ENCODE measurements at places on chromosomes 3 and 15. TPM values are rescaled to one million over a fixed set of nuclear protein-coding genes. Genes with fewer than 3 reads are reported as not detected.

- DNase-seq, result no peak
Measured at GRCh38 chr3:41598402-41599126, 363.3 kb downstream of the ULK4 start.

GRCh38 chr3:47783673-47784072, 2.0 kb upstream of the SMARCC1 start:
- DNase-seq, result no peak

DNA sequence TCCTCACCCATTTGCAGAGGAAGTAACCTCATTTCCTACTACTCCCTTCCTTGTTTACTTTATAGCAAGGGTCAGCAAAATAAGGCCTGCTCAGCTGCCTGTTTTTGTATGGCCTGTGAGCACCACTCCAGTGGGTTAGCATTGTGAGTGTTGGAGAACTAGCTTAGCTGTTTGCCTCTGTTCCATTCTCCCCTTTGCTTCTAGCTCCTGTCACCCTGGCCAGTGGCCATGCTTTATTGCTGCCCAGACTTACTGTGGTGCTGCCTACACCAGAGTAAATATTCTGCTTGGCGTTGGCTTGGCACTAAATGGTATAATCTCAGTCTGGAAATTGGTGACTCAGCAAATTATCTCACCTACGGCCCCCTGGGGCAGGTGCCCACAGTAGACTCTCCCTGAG, 8.8 kb downstream of the PDCD6IP start:
- no peak for DNase-seq

DNA sequence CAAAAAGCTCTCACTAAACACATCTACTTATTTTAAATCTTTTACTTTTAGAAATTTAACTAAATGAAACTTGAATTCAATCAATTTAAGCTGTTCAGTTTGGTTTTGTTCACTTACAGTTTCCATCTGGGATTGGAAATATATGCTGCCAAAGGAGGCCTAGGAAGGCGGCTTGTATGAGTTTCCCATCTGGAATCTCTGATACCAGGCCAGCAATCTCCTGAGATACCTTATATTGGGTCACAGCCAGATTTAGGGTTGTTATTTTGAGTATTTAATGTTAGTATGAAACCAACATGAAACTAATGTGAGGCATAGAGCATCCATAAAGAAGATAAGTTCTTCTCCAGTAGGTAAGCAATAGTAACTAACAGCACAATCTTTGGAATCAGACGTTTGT, 94.6 kb downstream of the GMNC start:
- DNase-seq, result no peak

- no peak for DNase-seq
Measured at GRCh38 chr3:151766454-151766853, 32.7 kb downstream of the AADACL2 start.

- no peak for DNase-seq
Measured at GRCh38 chr3:125194849-125195601, 17.5 kb downstream of the SLC12A8 start.

DNA sequence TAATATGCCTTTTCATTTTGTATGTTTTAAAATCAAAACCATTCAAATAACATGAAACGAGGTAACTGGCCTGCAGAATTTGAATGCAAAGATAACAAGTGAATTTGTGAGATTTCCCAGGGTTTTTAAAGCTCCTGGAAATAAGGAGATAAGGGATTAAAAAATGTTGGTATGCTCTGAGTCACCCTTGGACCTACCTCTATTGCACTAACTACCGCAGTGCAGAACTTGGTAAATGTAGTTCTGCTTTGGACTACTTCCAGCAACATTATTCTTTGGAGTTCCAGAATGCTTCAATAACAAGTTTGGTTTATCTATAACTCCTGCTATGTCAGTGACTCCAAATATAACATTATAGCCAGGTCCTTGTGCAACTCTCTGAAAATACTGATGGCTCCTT, 201.7 kb downstream of the GAP43 start:
- DNase-seq, result no peak

DNA sequence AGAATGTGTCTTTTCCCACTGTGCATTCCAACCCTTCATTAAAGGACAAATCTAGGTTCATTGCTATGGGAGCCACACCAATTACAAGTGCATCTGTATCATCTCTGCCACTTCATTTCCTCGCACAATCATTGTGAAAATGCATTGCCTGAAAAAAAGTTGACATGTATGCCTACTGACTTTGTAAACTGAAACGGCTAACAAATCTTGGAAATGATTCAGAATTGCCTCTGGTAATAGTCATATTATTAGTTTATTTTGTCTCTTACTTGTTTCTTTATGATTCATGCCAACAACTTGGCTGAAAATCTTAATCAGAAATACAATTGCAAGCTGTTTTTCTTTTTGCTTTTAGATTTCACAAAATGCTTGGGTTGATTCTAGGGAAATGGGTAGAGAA, 497.1 kb downstream of the ZIC1 start:
- no peak for DNase-seq

GRCh38 chr3:171792531-171792930, 17.8 kb downstream of the PLD1 start:
- DNase-seq, result no peak

DNA sequence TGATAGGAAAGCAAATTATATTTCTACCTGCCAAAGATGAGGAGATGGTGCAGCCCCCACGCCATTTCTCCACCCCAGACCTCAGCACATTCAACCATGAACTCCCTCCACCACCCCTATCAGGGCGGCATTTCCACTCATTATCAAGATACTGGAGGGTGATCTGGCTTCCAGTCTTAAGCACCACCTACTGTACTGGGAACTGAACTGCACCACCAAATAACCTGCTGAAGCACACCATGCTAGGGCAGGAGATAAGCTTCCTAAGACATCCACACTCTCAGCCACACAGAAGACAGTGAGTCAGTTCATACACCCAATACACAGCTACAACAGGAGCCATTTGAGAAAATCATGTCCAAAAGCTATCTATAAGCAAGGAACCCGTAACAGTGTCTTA, 98.8 kb downstream of the FGF7 start:
- no peak for DNase-seq

DNA sequence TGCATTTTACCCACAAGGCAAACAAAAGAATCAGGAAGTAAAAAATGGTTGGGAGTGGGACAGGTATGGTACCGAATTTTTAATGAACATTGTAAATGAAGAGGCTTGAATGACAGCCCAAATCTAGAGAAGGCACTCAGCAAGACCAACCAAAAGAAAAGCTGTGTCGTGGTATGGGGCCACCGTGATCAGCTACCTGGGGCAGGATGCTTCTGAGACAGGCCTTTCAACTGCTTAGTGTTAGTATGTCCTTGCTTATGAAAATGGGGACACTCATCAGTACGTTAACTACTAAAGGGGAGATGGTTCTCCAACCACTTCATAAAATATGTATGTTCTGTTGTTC, 228.7 kb upstream of the ST8SIA2 start:
- DNase-seq, result no peak

DNA sequence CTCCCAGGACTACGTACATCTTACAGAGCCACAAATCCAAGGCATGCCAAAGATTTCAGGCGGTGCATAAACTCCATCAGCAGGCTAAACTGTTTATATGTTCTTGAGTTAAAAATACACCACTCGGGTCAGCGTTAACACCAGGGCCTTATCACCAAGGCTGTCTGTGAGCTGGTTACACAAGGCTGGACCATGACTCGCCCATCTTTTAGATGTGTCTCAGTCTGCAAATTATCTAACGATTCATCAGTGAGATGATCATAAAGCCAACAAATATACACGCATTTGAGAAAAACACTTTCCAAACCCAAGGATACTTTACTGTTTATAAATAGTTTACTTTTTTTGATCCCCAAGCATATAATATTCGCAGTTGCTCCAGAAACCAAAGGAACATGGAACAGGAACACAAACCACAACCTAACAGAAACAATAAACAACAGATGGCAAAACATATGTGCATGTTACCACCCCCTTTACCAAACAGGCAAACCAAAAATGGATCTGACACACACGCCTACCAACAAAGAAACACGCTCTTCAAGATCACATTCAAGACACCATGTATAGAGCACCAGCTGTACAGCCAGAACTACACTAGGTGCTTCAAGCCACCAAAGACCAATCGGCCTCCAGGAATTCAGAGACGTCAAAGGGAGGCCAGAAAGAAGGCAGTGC, 15.4 kb downstream of the LRIG1 start:
- DNase-seq, result no peak

GRCh38 chr3:39971559-39972031, 162.2 kb downstream of the MYRIP start:
- no peak for DNase-seq

DNA sequence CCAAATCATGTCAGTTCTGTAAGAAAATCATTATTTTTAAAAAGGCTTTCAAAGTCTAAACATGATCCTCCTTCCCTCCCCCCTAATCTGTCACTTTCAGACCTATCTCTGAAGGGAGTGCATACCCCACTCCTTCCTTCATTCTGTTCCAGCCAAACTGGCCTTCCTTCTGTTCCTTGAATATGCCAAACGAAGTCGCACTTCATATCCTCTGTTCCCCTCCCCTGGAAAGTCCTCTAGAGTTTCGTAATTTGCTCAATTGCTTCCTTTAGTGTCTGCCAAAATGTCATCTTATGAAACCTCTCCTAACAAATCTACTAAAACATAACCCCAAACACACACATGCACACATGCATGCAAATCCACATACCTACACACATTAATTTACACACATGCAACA, 69.5 kb upstream of the TUSC7 start:
- no peak for DNase-seq

- DNase-seq, result no peak
Measured at GRCh38 chr3:169857811-169858210, 11.9 kb downstream of the LRRC31 start.

GRCh38 chr3:171123915-171124314, 97.4 kb upstream of the SLC2A2 start:
- DNase-seq, result no peak

DNA sequence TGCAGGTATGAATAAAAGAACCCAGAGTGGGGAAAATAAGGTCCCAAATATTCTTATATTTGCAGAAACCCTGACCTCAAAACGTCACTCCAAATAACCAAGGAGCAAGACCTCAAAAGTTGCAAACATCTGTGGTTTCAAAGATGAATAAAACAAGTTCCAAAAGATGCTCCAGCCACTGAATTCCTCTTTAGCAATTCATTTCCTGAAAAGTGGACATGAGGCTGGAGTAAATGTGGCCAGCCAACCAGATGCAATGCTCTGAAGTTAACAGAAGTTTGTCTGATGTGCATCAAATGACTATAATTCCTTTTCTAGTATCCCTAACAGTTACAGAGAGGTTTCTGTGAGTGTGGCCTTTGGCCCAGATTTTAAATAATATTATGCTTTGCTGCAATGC, 71.2 kb upstream of the WNT5A start:
- DNase-seq, result no peak

- DNase-seq, result no peak
Measured at GRCh38 chr15:52361975-52362494, 66.4 kb upstream of the MYO5C start.

- no peak for DNase-seq
Measured at GRCh38 chr3:4758249-4758860, 220.9 kb upstream of the BHLHE40 start.

- DNase-seq, result no peak
Measured at GRCh38 chr3:20022954-20023622, 11.0 kb upstream of the PP2D1 start.

- no peak for DNase-seq
Measured at GRCh38 chr15:93331545-93332167, 242.6 kb upstream of the RGMA start.

VEPH1 gene
- polyA plus RNA-seq, result 0.26 TPM

GRK7 gene
- not detected for polyA plus RNA-seq

C3orf62 gene
- polyA plus RNA-seq, result 4.1 TPM

FRMD5 gene
- 0.09 TPM for polyA plus RNA-seq

GOLGA8S gene
- 0.13 TPM for polyA plus RNA-seq
